NCI-H2081 treated with DMSO at 0.1 percent for 48 hours (cell line): ENCODE measurements at places on chromosomes 2 and 18.

GRCh38 chr2:241129086-241129871 is 20.0 kb downstream of the PASK start:
- DNase-seq: no peak

DNA sequence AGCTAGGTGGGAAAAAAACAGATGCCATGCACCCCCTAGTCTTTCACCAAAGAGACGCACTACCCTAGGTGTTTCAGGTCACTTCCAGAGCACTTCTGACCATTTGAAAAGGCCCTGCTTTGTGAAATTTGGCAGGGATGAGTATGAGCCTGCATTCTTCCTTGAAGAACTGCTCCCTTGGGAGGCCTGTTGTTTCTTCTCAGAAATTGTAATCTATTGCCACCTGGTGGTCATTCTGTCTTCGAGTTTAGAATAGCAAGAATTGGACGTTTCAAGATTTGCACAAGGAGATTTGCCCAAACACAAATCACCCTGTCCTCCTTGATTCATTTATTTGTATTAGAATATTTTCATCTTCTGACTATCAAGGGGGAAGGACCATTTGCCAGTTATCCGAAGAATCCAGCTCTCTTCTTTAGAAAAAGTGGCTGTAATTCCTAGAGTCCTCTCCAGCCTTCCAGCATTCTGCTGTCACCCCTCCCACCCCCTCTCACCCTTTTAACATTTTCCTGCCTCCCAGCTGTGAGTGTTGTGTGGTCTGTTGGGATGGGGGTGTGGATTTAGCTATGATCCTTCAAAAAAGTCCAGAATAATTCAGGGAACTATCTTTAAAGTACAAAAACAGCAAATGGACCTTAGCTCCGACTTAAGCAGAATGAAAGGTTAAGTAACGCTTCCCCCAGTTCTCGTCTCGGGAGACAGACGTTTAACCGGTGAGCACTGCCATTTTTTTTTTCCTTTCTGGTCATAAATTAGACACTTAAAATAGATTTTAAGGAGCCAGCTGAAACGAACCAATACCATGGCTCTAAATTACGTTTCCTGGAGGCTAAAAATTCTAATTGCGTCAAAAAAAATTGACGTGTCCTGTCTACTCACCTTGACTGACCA is 3.7 kb upstream of the GAD1 start:
- peak; percentile 61 for DNase-seq

- DNase-seq: no peak
These were observed 204.2 kb downstream of the TPGS2 start for GRCh38 chr18:36624451-36625167.

GRCh38 chr18:21979171-21979560 is 190.2 kb upstream of the GATA6 start:
- no peak for DNase-seq

- no peak for DNase-seq
These were observed 332.9 kb downstream of the CDH2 start for GRCh38 chr18:27843783-27844777.

GRCh38 chr18:58087928-58088690 is 44.1 kb downstream of the NEDD4L start:
- DNase-seq: no peak

DNA sequence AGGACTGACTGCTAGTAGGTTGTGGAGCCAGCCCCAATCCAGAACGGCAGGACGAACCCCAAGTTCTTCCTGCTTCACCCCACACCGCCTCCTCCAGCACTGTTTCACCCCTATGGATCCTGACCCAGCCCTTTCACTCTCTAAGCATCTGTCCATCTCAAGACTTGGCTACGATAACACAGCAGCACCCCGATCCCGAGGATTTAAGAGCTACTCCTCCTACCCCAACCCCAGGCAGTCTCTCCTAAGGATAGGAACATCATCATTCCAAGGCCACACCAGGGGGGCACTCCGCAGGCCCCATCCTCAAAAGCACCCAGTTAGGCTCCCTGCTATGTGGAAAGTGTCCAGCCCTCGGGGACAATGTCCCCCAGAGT is 645 bp downstream of the KCTD18 start:
- DNase-seq: no peak

DNA sequence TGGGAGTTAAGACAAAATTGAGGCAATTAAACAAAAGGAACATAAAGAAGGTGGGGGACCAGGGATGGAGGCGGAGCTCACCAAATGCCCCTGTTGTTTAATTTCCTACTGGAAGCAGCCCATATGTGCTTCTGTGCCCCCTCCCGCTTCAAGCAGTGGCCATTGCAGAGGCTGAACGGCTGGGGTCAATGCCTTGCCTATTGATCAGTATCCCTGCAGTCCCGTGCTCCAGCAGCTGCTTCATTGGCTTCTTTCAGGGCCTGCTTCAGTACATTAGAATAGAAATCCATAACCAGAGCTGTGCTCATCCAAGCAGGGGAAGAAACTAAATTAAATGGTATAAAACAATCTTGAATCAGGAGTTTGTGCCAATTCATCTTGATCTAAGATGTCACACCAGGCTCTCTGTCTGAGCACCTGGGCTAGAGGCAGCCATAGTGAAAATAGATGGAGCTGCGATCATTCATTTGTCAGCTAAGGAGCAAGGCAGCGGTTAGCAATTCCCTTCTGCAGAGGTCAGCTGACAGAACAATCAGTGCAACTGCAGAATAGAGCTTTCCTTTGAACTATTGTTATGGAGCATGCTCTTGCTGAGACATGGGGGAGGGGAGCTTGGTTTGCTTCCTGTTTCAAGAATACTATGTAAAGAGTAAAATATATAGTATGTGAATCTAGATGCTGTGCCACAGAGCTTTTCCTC is 222.4 kb downstream of the WDR7 start:
- no peak for DNase-seq

GRCh38 chr2:23526114-23526513 is 141.1 kb downstream of the KLHL29 start:
- no peak for DNase-seq

DNA sequence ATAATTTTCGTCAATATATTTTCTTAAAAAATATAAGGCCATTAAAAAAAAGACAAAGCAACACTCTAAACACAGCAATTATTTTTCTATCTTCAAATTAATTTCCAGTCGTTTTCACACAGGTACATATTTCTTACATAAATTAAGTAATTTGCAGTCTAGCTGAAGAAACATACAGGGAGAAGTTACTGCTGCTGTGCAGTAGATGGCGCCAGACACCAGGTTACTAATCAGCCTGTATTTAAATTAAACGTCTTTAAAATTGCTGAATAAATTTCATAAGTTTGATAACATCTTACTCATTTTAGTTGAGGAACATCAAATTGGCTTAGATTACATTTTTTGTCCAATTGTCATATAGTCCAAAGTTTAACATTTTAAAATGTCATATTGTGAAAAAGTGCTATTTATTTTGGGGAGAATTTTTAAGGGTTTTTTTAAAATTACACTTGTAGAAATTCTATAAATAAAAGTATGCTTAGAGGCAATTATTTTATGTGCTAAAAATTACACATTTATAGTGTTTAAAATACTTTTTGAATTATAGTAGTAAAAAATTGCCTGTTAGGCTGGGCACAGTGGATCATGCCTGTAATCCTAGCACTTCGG is 88.4 kb downstream of the PMAIP1 start:
- no peak for DNase-seq

- no peak for DNase-seq
These were observed 237.6 kb downstream of the IKZF2 start for GRCh38 chr2:212913640-212914306.

GRCh38 chr2:10035633-10036032 is 7.7 kb upstream of the KLF11 start:
- DNase-seq: no peak

- no peak for DNase-seq
These were observed 3.6 kb downstream of the PCYOX1 start for GRCh38 chr2:70261501-70261900.

GRCh38 chr2:67891642-67892041 is 171.2 kb downstream of the C1D start:
- DNase-seq: no peak

- no peak for DNase-seq
These were observed 3.3 kb downstream of the ITGA6 start for GRCh38 chr2:172430678-172431077.

GRCh38 chr2:230717600-230717999 is 5.0 kb downstream of the CAB39 start:
- no peak for DNase-seq

DNA sequence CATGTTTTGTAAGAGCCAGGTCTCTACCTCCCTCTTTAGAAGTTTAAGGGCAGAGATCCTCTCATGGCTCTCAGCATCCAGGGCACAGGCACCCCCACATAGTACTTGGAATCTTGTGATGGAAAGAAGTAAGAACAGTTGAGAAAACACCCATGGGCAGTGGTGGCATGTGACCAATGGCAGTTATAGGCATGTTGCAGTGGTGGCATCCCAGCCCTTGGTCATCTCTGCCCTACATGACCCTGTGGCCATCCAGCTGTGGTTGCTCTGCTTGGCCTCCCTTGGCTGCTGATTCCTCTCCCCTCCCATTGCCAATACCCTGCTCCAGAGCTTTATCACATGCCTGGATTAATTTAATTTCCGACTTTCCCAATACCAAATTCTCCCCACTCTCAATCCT is 13.3 kb upstream of the MSH2 start:
- DNase-seq: no peak

DNA sequence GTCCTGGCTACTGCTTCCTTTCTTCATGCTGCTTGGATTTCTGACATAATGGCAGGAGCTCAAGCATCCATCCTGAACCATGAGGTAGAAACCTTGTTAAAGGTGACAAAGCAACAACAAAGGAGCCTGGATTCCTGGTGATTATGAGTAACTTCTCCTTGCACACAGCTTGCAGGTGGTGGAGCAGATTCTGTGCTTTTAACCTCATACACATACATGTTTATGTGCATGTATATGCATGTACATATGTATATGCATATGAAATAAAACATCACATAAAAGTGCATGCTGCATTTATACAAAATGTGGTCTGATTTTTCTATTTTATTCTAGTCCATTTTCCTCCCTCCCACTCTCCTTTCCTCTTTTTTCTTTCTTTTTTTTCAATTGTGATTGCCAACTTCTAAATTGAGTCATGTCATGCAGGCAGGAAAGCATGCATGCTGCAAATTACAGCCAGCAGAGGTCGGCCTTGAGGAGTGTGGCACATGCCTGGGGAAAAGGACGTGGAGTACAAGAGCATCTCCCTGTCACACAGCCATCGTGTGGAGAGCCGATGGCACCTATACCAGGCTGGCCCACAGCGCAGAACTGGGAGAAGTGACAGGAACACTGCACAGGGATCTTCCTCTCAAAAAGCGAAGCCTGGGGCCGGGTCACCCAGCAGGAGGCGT is 17.9 kb downstream of the LCT start:
- DNase-seq: no peak

GRCh38 chr2:43129676-43130547 is 96.5 kb downstream of the ZFP36L2 start:
- no peak for DNase-seq

DNA sequence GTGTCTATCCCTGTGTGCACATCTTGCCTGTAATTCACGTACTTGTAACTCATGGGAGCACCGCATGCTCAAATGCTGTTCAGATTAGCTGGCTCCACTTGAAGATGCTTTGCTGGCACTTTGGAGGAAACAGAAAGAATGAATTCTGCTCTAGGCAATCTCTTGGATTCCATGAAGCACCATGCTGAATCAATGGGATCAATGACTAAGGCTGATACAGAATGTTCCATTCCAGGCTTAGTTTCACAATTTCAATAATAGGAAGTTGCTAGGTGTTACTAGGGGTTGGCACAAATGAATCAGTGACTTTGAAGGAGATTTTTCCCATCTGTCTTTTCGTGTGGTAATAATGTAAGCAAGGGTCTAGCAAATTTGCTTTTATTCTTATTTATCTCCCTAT is 328.8 kb downstream of the OSR1 start:
- no peak for DNase-seq

DNA sequence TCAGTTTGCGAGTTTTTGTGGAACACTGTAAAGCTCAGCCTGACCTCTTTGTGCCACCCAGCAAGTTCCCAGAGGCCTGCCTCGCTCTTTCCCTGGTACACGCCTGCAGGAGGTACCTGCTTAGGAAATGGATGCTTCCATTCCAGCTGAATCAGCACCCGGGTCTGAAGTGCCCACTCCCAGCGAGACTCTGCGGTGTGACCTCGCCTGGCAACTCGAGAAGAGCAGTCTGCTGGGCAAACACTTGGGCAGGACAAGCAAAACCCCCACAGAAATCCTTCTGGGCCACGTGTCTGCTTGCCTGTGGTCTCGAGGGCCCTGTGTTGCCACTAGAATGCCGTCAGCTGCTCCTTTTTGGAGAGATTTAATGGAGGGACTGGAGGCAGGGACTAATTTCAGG is 127.6 kb downstream of the MAPK4 start:
- no peak for DNase-seq

- DNase-seq: no peak
These were observed 228.6 kb downstream of the EPHA4 start for GRCh38 chr2:221343524-221343923.

GRCh38 chr2:195471163-195471562 is 185.9 kb upstream of the SLC39A10 start:
- DNase-seq: no peak

GRCh38 chr2:112827009-112827408 is 9.6 kb downstream of the IL1B start:
- no peak for DNase-seq

DNA sequence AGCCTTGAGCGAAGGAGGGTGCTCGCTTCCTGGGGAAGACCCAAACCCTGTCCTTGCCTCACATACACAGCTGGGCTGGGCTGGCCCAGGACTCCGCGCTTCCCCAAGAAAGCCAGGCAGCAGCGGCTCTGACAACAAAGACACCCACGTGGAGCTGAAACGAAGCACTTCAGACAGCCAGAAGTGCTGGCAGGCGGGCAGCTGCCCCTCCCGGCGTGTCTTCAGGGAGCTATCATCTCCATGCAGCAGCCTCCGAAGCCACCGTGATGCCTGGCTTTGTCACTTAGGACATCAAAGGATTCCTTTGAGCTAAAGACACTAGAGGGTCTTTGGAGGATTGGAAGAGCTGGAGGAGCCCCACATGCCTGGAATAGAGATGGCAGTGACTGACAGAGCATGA is 35.2 kb downstream of the C1QL2 start:
- no peak for DNase-seq

DNA sequence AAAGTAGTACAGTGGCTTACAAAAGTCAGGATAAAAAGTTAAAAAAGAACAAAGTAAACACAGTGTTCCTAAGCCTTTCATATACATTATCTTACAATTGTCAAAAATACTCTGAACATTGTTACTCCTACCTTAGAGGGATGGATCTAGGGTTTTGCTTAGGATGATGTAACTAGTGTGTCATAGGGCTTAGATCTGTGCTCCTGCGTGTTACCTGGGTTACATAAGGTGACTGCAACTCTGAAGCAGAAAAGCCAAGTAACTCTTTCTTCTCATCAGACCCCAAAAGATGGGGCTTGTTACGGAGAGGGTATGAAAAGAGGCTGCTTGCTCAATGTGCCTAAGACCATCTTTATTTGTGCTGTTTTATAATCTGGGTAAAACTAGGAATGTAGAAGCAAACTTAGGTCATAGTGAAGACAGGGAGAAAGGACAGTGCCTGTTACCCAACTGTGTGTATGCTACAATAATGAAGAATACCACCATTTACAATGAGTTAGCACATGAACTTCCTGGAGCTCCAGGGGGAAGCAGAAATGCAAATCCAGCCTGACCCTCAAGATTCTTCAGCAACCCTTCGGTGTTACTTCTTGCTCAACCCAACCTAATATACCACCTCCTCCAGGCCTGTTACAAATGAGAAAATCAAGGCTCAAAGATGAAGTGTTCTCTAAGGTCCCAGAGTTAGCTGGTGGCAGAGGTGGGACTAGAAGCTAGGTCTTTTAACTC is 42.0 kb upstream of the STK17B start:
- no peak for DNase-seq
